ENCODE measurements at places on chromosomes 5 and 9. TPM values are rescaled to one million over a fixed set of nuclear protein-coding genes. Genes with fewer than 3 reads are reported as not detected.

DNA sequence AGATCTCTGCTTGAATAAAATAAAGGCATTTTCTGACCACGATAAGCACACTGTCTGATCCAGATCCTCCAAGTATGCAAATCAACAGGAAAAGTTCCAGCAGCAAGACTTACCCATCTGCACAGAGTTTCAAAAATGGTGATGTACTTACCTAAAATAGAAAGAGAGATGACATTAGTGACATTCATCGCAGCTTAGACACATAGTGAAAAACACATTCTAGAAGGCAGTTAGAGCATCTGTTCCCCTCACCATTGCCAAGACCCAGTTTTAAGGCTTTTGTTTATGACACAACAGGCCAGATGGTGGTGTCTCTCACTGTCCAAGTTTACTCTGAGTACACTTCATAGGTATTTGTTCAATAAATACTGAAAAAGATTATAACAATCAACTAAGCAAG, 207.7 kb downstream of the PDE4D start:
- H3K4me3 ChIP-seq = no peak overlapping the region
- no peaks in the 10 kb centered on the region for H3K27me3 ChIP-seq
- H3K4me1 ChIP-seq = no peaks in the 10 kb centered on the region
- H3K36me3 ChIP-seq = no peaks in the 10 kb centered on the region
- no peak overlapping the region for H3K27ac ChIP-seq

DNA sequence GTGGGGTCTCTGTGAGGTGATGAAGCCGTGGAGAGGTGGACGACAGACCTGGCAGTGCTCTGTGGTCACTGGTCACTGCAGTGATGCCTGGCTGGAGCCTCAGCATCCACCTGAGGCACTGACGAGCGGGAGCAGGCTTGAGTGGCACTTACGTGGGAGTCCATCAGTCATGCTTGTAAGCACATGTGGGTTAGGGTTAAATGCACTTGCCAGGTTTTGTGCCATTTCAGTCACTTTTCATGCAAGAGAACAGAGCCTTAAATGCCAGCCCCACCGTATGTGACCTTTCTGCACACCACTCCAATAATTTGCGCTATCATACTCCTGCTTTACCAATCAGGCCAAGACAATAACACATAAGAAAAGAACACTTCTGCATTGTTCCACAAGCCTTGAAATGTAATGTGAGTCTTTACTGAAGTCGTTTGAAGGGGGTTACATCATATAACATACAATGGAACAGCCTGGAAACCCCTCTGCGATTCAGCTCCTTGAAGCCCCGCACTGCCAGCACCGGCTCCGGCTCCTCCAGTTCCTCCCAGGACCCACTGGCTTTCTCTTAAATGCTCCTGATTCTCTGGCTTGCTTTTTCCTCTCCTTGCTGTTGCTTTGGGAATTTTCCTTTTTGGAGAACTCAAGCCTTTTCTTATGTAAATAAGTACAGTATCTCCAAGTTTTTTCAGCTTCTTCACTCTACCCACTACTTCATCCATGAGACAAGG, 59.4 kb upstream of the CTXN3 start:
- no peak overlapping the region for H3K27ac ChIP-seq
- H3K27me3 ChIP-seq = no peaks in the 10 kb centered on the region

- no peak overlapping the region for H3K4me3 ChIP-seq
- no peak for DNase-seq
- H3K27me3 ChIP-seq = no peaks in the 10 kb centered on the region
- no peaks in the 10 kb centered on the region for H3K36me3 ChIP-seq
- H3K4me1 ChIP-seq = peaks cover 10% of the 10 kb centered on the region
- H3K27ac ChIP-seq = no peak overlapping the region
Observed at GRCh38 chr9:73149371-73150067, 2.1 kb upstream of the ANXA1 start.

DNA sequence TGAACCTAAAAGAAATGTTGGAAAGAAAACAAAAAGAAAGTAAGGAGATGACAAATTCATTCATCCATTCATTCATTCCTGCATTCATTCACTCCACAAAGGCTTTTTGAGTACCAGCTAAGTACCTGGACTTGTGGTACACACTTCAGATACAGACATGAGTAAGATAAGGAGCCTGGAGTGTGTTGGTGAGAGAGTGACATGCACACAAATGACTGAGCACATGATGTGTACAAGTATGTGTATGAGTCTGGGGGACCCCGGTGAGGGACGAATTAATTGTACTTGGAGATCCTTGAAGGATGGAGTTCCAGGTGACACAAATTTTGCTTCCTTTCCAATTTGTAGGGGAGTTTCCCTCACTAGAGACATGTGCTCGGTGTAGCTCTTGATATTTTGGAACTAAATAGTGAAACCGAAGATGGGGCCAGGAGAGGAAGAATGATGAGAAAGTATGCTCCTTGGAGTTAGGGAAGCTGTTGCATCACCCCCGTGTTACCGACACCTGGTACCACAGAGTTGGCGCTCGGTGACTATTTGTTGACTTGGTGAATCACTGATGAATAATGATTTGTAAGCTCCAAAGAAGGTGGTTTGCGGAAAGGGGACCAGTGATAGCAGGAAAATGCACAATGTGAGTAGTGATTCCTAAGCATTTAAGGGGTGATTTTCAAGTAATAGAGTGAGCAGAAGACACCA, 509.8 kb downstream of the CCDC171 start:
- H3K27me3 ChIP-seq = no peaks in the 10 kb centered on the region
- H3K4me3 ChIP-seq = no peak overlapping the region
- H3K36me3 ChIP-seq = no peaks in the 10 kb centered on the region
- peaks cover 6% of the 10 kb centered on the region for H3K4me1 ChIP-seq

- H3K4me1 ChIP-seq = no peaks in the 10 kb centered on the region
- H3K4me3 ChIP-seq = no peak overlapping the region
Observed at GRCh38 chr5:9168791-9169556, 376.9 kb downstream of the SEMA5A start.

- H3K27ac ChIP-seq = no peak overlapping the region
- no peaks in the 10 kb centered on the region for H3K36me3 ChIP-seq
- no peaks in the 10 kb centered on the region for H3K4me1 ChIP-seq
- H3K4me3 ChIP-seq = no peak overlapping the region
Observed at GRCh38 chr5:87831499-87831898, 418.8 kb upstream of the CCNH start.

GRCh38 chr5:9626955-9627354, 3.2 kb downstream of the TAS2R1 start:
- H3K36me3 ChIP-seq = no peaks in the 10 kb centered on the region
- no peak overlapping the region for H3K4me3 ChIP-seq
- H3K4me1 ChIP-seq = peaks cover 20% of the 10 kb centered on the region

DNA sequence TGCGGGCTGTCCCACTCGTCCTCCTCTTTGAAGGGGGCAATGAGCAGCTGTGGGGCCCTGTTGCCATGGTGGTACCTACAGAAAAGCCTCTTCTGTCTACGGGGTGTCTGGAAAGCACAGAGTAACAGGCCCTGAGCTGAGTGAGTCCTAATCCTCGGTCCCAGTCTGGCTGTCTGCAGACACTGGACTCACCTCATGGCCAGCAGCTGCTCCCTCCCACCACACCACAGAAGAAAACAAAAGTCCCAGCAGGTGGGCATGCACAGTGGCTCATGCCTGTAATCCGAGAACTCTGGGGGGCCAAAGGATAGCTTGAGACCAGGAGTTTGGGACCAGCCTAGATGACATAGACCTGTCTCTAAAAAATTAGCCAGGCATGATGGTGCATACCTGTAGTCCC, 19.9 kb downstream of the P4HA2 start:
- H3K27me3 ChIP-seq = no peaks in the 10 kb centered on the region
- peaks cover 5% of the 10 kb centered on the region for H3K4me1 ChIP-seq
- no peak overlapping the region for H3K4me3 ChIP-seq
- no peak overlapping the region for H3K27ac ChIP-seq
- peak; percentile 37 for DNase-seq
- H3K36me3 ChIP-seq = no peaks in the 10 kb centered on the region

DNA sequence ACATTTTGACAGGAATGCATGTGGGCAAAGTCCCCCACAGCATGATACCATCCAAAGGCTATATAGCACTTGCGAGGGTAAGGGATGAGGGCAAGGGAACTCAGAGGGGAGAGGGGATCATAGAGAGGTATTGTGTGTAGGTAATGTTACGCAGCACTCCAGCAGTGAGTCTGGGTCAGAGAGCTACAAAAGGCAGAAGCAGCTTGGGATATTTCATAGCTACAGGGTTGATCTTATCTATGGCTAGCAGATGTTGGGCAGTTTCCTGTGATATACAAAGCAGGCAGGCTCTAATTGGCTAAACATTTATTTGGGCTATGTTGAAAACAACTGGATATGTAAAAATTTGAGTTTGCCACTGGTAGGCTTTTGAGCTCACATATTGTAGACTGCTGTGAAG, 17.8 kb upstream of the SLCO4C1 start:
- no peak overlapping the region for H3K4me3 ChIP-seq
- peak; percentile 5 for DNase-seq
- no peak overlapping the region for H3K27ac ChIP-seq
- H3K27me3 ChIP-seq = no peaks in the 10 kb centered on the region
- no peaks in the 10 kb centered on the region for H3K4me1 ChIP-seq

DNA sequence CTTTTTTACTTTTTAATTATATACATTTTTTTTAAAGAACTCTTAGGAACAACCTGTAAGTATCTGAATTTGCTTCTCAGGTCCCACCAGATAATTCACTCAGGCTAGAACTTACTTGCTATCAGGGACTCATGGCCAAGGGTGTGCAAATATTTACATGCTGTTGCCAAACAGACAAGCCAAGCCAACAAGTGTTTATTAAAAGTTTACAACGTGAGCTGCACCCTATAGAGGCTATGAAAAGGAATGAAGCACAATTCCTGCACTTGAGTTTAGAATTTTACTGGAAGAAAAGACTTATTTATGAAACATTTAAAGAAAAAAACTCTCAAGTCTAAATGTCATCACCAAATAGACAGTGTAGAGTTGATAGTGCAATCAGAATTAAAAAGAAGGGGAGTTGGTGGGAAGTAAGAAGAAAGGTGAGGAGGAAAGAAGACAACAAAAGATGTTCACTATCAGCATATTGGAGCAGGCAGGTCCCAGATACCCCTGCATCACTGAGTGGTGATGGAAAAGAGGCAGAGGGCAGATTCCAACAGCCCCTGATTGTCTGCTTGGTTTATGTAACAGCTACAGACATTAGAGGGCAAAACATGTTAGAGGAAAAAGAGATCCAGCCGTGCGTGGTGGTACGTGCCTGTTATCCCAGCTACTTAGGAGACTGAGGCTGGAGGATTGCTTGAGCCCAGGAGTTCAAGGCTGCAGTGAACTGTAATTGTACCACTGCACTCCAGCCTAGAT, 32.8 kb downstream of the SH3RF2 start:
- H3K36me3 ChIP-seq = no peaks in the 10 kb centered on the region
- no peaks in the 10 kb centered on the region for H3K4me1 ChIP-seq
- no peaks in the 10 kb centered on the region for H3K27me3 ChIP-seq
- H3K27ac ChIP-seq = no peak overlapping the region
- DNase-seq = no peak

DNA sequence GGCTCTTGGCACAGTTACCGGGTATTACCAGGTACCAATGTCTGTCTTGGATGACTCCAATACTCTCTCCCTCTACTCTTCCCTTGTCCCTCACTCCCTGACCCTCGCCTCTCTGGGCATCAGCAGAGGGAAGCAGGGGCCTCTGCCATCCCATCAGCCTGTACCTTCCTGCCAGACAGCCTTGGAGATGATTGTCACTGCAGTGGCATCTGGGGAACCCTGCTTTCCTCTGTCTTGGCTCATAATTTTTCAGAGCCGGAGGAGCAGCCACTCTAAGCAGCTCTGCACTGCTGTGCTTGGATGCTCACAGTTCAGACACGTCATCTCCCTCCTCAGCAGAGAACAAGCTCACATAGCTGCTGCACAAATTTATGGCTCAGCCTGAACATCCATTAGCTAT, 274.1 kb downstream of the SMARCA2 start:
- H3K4me1 ChIP-seq = peaks cover 24% of the 10 kb centered on the region
- no peak overlapping the region for H3K27ac ChIP-seq
- H3K36me3 ChIP-seq = no peaks in the 10 kb centered on the region

DNA sequence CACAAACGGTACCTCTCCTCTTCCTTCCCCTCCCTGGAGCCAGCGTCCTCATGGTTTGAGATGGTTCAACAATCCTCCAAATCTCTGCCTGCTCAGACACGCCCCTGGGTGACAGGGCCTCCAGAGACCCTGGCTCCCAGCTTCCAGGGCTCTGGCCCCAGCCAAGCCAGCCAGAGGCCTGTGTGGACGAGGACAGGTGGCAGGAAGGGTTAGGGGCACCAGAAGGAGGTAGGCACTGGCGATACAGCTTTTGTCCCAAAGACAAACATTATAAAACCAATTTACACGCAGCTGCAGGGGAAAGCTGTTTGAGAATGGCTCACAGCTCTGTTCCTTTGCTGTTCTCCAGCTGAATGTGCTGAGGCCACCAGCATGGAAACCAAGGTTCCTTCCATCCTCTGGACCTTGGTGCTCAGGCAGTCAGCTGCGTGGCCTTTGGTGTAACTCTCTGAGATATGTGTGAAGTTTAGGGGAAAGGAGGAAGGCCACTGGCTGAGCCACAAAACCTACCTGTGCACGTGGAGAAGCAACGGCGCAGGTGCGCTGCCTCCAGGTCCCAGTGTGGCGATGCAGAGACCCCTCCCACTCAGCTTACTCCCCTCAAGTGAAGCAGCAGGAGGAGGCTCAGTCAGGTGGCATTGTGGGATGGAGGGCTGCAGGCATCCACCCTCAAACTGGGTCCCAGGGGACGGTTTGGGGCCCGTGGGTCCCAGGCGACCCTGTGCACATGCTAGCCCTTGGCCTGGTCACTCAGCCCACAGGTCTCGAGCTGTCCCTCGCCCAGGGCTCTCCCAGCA, 4.3 kb upstream of the QRFP start:
- no peak overlapping the region for H3K27ac ChIP-seq
- H3K4me1 ChIP-seq = no peaks in the 10 kb centered on the region
- H3K4me3 ChIP-seq = no peak overlapping the region
- H3K36me3 ChIP-seq = no peaks in the 10 kb centered on the region

- no peak for DNase-seq
- H3K4me1 ChIP-seq = no peaks in the 10 kb centered on the region
- H3K27me3 ChIP-seq = no peaks in the 10 kb centered on the region
- no peak overlapping the region for H3K27ac ChIP-seq
Observed at GRCh38 chr5:34778091-34778850, 60.7 kb upstream of the TTC23L start.

GRCh38 chr9:110650991-110651411, 17.6 kb upstream of the MUSK start:
- H3K4me1 ChIP-seq = no peaks in the 10 kb centered on the region
- H3K36me3 ChIP-seq = no peaks in the 10 kb centered on the region
- H3K4me3 ChIP-seq = no peak overlapping the region
- H3K27ac ChIP-seq = no peak overlapping the region
- no peaks in the 10 kb centered on the region for H3K27me3 ChIP-seq

DNA sequence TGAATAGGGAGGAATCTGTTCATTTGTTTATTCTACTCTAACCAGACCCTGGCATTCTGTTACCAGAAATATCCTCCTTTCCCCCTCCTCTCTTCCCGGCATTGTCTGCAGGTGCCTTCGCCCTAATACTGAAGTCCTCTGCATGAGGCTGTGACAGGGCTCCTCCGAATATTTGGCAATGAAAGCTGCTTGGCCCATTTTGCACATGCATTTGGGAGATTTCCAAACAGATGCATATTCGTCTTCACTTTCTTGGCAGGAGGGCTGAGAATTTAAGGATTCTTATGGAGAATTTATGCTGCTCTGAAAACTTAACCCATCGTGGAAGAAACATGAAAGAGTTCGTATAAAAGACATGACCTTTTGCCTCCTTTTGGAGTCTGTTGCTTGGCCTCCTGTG, 484.0 kb downstream of the ZNF608 start:
- peaks cover 46% of the 10 kb centered on the region for H3K4me1 ChIP-seq
- no peak overlapping the region for H3K27ac ChIP-seq
- peak; percentile 37 for DNase-seq
- peak overlapping the region; percentile 14 for H3K4me3 ChIP-seq
- no peaks in the 10 kb centered on the region for H3K36me3 ChIP-seq

RAB24 gene
- total RNA-seq = 15.1 TPM

FOXD4L4 gene
- 0.15 TPM for total RNA-seq

PCDHA6 gene
- 2.8 TPM for total RNA-seq

CMYA5 gene
- total RNA-seq = 3.5 TPM

OR4F3 gene
- total RNA-seq = not detected

ZDHHC11 gene
- total RNA-seq = 0.92 TPM

FBXL7 gene
- 14.0 TPM for total RNA-seq

SLC23A1 gene
- not detected for total RNA-seq
